Nucleus accumbens (tissue), 56 donors: ENCODE measurements at places on chromosomes 3 and 15.

DNA sequence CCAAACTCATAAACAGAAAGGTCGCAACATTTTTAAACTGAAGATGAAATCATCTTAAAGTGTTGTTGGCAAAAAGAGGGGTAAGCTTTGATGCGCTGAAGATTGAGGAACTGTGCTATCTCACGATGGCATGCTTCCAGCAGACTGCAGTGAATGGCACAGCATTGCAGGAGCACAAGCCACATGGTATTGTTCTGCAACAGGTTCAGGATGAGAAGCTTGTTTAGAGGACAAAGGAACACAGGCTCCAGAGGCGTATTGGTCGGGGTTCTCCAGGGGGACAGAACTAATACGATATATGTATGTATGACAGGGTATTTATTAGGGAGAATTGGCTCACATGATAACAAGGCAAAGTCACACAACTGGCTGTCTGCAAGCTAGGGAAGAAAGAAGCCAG is 13.8 kb upstream of the PLD1 start:
- DNase-seq, result no peak

DNA sequence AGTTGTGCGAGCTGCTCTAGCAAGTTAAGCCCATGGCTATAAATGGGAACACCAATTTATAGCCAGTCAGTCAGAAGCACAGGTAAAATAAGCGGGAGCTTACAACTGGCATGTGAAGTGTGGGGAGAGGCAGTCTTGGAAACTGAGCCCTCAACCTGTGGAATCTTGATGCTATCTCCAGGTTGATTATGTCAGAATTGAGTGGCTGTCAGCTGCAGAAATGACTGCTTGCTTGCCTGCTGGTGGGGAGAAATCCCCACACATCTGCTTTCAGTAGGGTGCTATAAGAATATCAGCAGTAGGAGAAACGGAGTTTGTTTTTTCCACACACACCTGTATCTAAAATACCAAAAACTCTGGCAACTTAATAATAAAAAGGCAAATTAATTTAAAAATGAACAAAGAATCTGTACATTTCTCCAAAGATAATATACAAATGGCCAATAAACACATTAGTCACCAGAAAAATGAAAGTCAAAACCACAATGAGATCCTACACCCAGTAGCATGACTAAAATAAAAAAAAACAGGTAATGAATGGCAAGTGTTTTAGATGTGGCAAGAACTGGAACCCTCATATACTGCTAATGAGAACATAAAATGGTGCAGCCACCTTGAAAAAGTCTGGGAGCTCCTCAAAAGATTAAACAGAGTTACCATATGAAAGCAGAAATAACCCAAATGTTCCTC is 26.0 kb upstream of the MAP4 start:
- DNase-seq, result no peak

DNA sequence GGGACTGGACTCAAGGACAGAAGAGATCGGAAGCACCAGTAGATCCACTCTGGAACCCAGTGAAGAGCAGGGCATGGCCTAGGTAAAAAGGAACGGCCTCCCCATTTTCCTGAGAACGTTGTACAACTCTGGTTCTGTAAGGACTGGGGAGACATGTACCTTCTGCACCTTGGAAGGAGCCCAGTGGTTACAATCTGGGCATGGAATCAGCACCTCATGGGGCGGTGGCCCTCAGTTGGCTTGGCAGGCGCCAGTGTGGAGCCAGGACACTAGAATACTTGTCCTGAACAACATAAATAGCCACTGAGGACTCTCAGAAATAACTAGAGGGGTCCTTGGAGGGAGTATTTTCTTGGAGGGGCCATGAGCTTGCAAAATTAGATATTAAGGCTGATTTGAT is 25.6 kb downstream of the EAF1 start:
- no peak for DNase-seq

- DNase-seq, result no peak
These were observed 23.4 kb downstream of the SNAPC5 start for GRCh38 chr15:66474135-66474534.

DNA sequence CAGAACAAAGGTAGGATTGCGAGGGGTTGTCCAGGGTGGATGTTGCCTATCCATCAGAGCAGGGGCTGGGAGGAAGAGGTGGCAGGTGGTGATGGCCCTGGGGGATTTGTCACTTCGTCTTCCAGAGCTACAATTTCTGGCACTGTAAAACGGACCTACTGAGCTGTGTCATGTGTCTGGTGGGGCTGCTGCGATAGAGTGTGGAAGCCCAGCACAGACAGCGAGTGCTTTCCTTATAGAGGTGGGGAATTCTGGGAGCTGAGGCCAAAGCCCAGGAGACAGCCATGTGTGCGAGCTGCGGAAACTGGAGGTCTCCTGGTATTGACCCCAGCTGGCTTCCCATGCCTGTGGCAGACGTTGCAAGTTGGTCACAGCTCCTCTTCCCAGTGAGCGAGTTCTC is 61.2 kb upstream of the SEC22A start:
- DNase-seq, result no peak

DNA sequence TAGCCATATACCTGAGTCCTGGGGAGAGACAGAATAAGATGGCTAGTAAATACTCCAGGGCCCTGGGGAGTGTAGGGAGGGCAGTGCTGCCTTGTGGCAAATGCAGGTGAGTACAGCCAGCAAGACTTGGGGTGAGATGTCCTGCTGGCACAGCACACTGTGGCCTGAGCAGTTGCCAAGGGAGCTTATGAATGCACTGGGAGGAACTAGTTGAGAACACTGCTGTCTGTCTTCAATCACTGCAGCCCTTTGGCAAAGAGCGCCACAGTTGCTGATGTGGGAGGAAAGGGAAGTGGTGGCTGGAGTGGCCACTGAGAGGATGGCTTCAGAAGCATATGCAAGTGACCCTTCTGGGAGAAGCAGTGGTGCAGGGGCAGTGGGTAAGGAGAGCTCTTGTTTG is 264.6 kb downstream of the RORA start:
- no peak for DNase-seq

DNA sequence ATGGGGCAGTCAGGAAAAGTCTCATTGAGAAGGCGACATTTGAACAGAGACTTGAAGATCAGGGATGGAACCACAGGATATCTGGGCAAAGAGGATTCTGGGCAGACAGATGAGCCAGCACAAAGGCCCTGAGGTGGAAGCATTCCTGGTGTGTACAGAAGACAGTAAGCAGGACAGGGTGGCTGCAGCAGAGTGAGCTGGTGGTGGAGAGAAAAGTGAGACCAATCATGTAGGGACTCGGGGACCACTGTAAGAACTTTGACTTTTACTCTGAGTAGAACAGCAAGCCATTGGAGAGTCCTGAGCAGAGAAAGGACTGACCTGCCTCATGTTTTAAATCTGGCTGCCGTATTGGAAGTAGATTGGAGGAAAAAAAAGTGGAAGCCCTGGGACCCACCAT is 29.9 kb upstream of the LRRFIP2 start:
- no peak for DNase-seq

GRCh38 chr3:19229086-19229485 is 80.8 kb downstream of the KCNH8 start:
- DNase-seq, result no peak

DNA sequence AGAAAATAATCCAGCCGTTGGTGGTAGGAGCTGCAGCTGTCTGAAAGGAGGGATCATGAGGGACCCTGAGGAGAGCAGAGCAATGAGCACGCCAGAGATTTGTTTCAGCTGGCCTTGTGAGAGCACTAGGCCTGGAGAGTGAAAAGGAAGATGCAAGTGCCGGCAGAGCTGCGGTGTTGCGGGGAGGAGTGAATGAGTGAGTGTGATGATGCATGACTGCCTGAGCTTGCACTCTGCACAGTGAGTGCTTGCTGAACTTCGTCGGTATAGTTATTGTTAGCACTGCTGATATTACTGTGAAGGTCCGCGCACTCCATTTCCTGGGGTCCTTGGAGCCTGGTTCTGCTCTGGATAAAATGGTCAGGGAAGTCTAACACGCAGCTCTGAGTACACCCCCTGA is 23.2 kb downstream of the EIF1B start:
- DNase-seq, result no peak

- DNase-seq, result no peak
These were observed 37.3 kb downstream of the HCN4 start for GRCh38 chr15:73331501-73331900.

DNA sequence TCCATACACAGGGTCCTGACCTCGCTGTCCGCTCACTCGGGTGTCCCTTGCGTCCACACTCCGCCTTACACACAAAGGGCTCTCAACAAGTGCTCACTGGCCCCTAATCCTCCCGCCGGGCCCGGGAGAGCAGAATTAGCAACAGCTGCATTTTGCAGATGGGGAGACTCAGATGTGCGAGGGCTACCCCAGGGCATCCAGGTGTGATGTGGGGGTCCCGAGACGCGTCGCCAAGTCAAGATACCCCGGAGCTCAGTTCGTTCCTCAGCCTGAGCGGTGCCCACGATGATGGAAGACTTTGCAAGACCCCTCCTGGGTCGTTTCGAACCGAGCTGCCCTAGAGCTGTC is 14.9 kb upstream of the WNT7A start:
- no peak for DNase-seq

- no peak for DNase-seq
These were observed 226.7 kb upstream of the C2CD4B start for GRCh38 chr15:62391641-62392262.

GRCh38 chr15:82952158-82953081 is at the start of gene HOMER2:
Gene HOMER2 (minus strand): TSS chr15:82952720. CDS start chr15:82952535, 185 bp downstream.
- no peak for DNase-seq

DNA sequence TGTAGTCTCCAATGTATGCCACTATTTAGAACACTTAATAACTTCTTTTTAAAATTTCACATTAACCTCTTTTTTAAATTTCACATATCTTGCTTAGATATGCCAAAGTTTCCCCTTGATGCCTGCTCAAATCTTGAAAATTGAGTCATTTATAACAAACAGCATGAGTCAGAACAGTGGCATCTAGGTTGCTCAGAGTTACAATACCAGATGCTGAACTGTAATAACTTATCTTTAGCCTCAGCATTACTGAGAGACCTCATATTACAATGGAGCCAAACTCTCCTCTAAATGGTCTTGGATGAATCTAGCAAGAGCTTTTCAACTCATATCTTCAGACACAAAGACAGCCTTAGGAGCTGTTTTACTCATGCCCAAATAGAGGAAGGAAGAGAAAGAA is 439.3 kb upstream of the ARPP21 start:
- DNase-seq, result no peak

DNA sequence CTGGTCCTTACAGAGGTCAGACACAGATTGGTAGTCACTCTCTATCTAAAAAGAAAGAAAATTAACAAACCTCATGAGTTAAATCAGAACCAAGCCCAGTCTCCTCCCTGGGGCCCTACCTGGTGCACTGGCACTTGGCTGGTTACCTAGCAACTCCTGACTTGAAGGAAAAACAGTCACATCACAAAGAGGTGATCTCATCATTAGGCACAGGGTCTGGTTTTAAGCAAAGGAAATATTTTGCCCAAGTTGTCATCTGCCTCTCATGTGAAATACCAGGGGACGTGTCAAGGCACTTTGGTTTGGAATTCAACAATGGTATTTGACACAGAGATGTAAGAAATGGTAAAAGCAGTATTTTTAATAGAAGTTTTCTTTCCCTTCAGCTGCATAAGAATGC is 47.7 kb upstream of the FMN1 start:
- DNase-seq, result no peak

- DNase-seq, result no peak
These were observed 68.5 kb upstream of the PLCL2 start for GRCh38 chr3:16816048-16816780.

- no peak for DNase-seq
These were observed 15.7 kb downstream of the OXNAD1 start for GRCh38 chr3:16280671-16281070.

DNA sequence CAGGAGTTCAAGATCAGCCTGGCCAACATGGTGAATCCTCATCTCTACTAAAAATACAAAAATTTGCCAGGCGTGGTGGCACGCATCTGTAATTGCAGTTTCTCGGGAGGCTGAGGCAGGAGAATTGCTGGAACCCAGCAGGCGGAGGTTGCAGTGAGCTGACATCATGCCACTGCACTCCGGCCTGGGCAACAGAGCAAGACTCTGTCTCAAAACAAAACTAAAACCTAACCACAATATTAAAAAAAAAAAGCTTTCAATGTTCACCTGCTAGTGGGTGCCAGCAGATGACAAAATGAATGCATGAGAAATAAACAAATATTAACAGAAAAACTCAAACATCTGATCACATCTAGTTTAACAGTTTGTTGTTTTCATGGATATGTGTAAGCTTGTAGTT is 9.0 kb downstream of the SLC24A1 start:
- no peak for DNase-seq

DNA sequence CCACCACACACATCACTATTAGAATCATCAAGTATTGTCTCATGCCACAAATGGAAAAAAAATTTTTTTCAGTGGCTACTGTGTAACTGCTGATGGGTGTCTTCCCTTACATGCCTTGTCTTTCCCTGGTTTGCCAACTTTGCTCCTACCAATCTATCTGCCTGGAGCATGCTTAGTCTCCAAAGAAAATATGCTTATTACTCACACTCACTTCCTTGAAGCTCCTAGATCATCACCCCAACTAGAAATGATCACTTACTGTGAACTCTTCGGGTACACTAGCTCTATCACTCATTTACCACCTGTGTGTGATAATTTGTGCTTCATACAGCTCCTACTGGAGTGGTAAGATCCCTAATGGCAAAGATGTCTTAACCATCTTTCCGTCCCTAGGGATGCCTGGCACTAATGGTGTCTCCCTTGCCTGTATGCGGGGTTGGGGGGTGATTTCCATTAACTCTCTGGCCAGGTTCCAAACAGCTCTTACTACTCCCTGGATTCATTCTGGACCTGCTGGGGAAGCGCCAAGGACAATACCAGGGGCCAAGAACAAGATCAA is 799 bp downstream of the VPS33B start:
- no peak for DNase-seq

DNA sequence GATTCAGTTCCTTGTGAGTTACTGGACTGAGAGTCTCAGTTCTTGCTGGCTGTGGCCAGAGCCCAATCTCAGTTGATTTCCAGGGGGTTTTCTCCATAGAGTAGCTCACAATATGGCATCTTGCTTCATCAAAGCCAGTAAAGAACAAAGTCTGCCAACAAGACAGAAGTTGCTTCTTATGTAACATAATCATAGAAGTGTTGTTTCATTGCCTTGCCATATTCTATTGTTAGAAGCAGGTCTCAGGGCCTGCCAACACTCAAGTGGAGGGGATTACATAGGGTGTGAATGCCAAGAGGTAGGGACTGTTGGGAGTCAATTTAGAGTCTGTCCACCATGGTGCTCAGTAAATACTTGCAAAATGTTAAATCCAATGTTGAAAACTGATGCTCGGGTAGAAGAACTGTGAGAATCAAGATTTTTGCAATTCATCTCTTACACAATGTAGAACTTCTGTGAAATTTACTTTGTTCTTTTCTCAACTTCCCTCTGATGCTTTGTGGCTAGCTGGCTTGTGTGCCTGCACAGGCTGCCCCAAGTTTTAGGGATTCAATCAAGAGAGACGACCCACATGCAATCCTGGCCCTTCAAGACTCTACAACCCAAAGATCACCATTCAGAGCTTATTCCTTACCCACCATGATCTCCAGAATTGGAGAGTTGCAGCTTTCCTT is 13.3 kb upstream of the PXYLP1 start:
- DNase-seq, result no peak

GRCh38 chr15:73326157-73326556 is 42.6 kb downstream of the HCN4 start:
- DNase-seq, result no peak

GRCh38 chr3:71444028-71444860 is 139.3 kb downstream of the FOXP1 start:
- no peak for DNase-seq
